ENCODE measurements at places on chromosomes 16 and 17.

DNA sequence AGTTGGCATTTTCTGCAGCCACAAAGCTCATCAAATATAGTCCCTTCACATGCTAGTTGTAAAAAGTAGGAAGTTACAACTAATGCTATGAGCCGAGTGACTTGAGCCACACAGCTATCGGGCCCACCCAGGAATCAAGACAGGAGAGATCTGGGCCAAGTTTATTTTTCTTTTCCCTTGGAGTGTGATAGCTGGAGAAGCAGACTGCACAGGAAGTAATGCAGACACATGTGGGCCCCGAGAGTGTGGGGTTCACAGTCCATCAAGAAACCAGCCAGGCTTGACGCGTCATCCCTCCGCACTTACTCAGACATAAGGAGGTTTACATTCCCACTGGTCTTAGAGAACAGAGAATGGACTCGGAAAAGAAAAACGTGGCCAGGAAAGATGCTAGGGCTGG is 403.1 kb upstream of the CDH11 start:
- no peak for DNase-seq

DNA sequence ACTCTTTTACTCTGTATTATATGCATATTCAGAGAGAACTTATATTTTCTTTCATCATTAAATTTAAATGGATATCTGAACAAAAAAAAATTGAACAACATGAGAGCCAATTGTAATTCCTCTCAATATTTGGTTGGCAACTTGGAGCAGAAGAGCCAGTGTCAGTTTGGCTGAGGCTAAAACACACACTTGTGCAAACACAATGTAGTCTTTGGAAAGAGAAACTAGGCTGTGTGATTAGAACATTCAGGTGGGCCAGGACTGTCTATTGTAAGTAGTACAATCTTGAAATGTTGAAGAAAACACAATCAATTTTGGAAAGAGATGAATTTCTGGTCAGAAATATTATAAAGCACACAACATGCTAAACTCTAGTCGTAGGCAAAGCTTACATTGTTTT is 17.0 kb downstream of the DCAF7 start:
- no peak for DNase-seq

- DNase-seq = no peak
Measured at GRCh38 chr17:35052241-35052610, 11.3 kb downstream of the RFFL start.

GRCh38 chr17:44581868-44582267 is 24.6 kb downstream of the FZD2 start:
- no peak for DNase-seq

- no peak for DNase-seq
Measured at GRCh38 chr17:28977659-28978355, 26.5 kb upstream of the PHF12 start.

DNA sequence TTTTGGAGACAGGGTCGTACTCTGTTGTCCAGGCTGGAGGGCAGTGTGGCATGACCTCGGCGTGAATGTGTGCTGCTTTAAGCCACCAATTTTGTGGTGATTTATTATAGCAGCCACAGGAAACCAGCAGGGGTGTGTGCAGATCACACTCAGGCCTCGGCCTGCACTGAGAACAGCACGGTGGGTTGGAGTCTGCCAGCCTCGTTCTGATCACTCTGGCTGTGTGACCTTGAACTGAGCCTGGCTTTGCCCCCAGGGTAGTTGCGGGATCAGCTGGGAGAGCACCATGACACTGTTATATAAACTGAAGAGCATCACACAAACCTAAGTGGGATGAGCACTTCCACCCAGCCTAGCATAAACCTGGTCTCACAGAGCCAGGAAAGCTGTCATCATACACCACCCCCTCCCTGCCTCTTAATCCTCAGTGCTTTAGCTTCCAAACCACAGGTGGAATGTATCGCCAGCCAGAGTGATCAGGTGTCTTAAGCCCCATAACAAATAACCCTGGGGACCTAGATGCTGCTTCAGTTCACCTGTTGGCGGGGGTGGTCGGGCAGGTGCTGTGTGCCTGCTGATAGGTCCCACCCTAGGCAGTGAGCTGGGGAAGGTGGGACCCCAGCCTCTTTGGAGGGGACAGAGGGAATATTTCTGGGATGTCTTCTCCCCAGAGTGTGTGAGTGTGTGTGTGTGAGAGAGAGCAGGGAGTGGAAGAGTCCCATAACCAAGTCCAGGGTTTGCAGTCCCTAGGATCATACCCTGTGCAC is 28.6 kb upstream of the NDRG4 start:
- no peak for DNase-seq

GRCh38 chr17:37062021-37062420 is 113.3 kb downstream of the AATF start:
- no peak for DNase-seq

DNA sequence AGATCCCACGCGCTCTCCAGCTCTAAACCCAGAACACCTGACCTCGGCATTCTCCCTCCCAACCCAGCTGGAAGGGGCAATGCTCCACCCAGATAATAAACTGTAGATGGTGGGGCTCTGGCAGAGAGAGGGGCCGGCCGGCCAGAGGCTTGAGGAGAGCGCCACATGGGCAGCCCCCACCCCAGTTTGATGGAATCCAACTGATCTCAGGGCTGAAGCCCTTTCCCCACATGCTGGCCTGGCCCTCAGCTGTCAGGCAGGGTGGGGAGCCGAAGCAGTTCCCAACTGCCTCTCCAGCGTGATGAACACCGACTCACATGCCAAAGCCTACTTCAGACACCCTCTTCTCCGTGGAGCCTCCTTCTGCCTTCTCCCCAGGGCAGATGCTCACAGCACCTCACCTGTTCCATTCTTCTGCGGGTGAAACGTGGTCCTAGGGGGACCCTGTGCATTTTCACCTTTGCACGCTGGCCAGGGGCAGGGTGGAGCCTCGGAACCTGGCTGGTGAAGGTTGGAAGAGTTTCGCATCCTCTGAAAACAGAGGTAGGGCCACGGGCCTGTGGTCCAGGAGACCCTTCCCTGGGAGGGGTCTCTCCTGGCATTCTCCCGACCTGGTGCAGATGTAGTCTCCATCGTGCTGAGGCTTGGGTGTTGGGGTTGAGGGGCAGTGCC is 65.7 kb upstream of the ZNF469 start:
- no peak for DNase-seq

DNA sequence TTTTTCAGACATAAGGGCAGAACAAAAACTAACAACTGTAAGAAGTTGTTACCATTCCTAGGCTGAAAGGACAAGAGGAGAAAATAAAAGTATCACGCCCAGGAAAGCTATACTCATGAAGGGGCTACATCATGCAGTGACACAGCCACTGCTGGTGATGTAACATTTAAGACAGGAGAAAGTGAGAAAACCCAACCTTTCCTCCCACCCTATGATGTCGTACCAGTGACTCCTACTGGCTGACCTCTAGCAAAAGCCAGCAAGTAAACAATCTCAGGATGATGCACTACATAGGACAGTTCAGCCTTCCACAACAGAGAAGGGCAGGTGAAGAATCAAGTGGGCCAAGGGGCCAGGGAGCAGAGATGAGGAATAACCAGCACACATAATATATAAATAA is 14.0 kb upstream of the OR1E2 start:
- DNase-seq = no peak

DNA sequence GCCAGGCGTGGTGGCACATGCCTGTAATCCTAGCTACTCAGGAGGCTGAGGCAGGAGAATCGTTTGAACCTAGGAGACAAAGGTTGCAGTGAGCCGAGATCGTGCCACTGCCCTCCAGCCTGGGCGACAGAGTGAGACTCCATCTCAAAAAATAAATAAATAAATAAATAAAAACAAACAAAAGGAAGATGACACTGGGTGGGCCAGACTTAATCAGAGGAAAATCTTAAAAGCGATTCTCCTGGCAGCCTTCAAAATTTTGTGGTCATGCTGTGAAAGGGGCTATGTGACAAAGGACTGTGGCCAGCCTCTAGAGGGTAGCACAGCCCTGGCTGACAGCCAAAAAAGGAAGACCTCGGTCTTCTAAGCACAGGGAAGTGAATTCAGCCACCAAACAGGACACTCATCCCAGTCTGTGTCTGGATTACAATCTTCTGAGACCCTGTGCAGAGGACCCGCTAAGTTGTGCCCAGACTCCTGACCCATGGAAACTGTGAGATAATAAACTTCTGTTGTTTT is 391.1 kb downstream of the CNTNAP4 start:
- DNase-seq = no peak

DNA sequence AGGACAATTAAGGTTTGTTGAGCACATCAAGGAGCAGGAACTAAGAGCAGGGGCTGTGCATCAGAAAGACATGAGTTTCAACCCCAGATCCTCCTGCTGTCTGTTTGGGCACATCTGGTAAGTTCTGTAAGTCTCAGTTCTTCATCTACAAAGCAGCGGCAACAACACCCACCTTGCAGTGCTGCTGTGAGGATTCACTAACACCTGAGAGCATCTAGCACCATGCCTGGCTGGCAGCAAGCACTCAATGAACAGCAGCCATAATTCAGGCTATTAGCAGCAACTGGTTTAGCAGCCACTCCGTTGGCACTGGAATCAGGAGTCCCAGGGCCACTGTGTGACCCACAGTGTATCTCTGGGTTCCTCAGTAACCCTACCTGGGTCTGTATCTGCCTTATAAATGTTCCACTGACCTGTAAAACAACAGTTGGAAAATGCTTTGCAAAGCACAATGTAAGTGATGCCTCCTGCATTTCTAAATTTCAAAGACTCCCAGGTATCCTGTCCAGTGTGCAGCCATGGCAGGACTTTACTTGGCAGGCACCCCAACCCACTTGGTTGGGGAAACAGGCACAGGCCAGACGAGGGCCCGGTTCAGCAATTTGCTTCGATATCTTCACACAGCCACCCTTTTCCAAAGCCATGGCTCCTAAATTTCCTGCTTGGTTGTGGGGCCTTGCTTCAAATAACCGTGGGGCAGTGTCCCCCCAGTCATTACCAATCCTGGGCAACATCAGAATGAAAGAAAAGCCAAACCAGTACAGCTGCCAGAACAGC is 4.2 kb downstream of the ST3GAL2 start:
- DNase-seq = no peak

DNA sequence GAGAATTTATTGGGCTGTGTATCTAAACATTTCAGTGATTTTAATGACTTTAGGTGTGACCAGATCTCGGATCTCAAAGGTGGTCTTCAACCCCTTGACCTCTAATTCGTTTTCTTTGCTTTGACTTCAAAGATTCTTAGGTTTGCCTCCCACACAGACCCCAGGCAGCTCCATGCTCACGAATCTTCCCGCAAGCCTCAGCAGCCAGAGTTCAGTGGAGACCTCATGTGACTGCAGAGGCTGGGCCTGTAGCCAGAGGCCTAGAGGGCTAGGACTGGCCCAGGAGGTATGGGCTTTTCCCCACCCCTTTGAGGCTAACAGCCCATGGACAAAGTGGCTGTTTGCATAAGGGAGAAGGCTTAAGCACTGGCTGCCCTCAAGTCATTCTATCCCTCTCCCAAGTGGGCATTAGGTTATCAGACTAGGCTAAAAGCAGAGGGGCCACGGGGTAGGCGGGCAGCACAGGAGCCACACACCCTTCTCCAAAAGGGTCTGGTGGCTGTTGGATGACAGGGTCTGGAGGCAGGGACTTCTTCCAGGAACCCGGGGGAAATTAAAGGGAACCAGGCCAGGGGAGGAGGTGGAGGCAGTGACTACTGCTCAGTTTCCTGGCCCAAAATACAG is 3.0 kb downstream of the HIRIP3 start:
- DNase-seq = no peak

DNA sequence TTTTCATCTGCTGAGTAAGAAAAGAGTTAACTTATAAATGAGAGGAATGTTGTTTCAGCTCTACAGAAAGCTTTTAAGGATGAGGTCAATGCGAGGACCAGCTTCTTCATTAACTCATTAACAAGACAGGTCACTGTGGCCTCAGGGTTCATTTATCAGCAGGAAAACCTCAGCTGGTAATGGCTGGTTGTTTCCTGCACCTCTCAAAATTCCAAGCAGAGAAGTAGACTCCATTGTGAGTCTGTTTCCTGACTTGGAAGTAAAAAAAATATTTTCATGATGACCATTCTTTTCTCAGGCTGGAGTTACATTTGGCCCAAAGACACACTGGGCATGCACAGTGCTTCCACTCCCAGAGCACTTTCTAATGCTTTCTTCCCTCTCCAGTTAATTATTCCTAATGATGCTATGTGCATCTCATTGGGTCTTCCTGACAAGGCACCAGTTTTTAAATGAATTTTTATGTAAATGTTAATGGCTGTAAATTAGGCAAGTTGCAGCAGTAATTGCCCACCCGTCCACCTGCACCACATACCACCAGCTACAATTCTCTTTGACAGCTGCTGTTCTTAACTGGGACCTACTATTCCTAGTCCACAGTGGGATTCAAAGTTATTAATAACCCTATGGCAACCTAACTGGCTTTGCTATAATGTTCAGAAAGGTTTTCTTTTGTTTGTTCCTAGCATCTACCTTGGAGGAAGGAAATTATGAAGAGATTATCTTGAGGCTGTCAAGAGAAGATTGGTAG is 89.5 kb upstream of the BCAR1 start:
- DNase-seq = peak; percentile 92

DNA sequence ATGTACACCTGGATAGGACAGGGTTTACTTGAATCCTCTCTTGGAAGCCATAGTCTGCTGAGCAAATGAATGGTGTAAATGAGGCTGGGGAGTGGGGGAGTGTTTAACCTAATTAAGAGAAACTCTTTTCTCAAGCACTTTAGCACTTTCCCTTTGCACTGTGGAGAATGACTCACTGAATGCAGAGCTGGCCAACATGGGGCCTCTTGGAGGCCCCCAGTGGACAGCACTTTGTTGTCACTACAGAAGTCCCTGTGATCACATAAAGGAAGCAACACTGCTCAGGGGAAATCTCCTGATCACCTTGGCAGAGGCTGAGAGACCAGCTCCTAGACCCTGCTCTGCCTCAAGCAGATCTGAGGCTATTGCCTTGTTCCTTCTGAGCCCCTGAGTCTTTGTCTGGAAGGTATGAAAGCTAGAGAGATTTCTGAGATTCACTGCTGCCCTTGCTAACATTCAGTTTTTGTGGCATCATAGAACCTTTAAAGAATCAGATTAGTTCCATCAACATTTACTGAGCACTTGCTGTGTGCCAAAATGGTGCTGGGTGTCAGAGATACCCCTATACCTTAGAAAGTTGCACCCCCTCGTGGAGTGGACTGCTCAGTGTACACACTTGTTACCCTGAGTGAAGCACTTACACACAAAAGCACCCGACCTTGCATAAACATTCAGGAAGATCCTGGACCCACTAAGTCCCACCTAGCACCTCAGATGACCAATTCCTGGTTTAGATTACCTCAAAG is 230.1 kb upstream of the CCL2 start:
- no peak for DNase-seq

GRCh38 chr16:12729448-12729847 is 74.2 kb downstream of the CPPED1 start:
- peak; percentile 29 for DNase-seq

GRCh38 chr17:80426671-80427326 is 11.8 kb downstream of the ENDOV start:
- peak; percentile 59 for DNase-seq
